Left renal cortex interstitium (tissue), 4 donors: ENCODE measurements at places on chromosomes 11 and 22. TPM values are rescaled to one million over a fixed set of nuclear protein-coding genes. Genes with fewer than 3 reads are reported as not detected.

DNA sequence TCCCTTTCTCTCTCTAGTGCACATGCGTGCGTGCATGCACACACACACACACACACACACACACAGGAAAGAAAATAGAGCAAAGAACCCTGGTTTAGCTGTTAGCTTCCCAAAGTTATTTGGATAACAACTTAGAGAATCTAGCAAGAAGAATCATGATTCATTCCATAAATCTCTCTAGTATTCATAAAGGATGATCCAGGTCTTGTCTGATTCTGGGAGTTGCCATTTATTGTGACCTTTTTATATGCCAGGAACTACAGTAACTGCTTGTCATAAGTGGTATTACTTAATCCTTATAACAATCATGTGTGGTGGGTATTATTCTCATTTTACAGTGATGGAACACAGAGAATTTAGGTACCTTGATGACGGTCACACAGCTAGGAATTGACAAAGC is 141.5 kb upstream of the MTMR2 start:
- DNase-seq, result no peak

GRCh38 chr22:24157822-24158135 is 23.5 kb upstream of the SUSD2 start:
- no peak for DNase-seq

- no peak for DNase-seq
Measured at GRCh38 chr11:7555052-7555699, 41.4 kb downstream of the PPFIBP2 start.

DNA sequence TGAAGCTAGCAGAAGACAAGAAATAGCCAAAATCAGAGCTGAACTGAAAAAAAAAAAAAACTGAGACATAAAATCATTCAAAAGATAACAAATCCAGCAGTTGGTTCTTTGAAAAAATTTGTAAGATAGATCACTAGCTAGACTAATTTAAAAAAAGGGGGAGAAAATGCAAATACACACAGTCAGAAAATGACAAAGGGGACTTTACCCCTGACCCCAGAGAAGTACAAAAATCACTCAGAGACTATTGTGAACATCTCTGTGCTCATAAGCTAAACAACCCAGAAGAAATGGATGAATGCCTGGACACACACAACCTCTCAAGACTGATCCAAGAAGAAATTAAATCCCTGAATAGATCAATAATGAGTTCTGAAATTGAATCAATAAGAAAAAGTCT is 914.3 kb upstream of the API5 start:
- DNase-seq, result no peak

GRCh38 chr22:38131399-38131798 is 20.9 kb upstream of the BAIAP2L2 start:
- DNase-seq, result no peak

- no peak for DNase-seq
Measured at GRCh38 chr11:3834664-3835461, 5.9 kb downstream of the RHOG start.

Gene RHOD
- 7.1 TPM for polyA plus RNA-seq

Gene TLCD5
- 16.3 TPM for polyA plus RNA-seq

Gene ROBO4
- polyA plus RNA-seq, result 18.5 TPM

Gene OR8D1
- not detected for polyA plus RNA-seq

Gene CSRP3
- not detected for polyA plus RNA-seq
